ENCODE measurements at places on chromosomes 5 and 9.

DNA sequence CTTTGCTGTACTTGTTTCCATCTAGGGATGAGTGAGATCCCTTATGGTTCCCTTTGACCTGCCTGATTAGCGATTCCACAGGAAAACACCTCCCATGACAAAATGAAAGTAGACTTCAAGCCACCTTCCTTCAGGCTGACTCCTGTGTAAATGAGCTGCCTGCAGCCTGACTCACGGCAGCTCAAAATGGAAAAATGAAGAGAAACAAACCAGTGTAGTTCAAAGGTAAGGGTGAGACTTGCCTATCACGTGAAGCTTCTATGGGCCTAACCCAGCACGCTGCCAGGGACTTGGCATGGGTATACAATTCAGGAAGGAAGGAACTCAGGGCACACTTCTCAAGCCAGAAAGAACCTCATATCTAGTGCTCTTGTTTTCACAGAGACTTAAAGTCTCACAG, 110.1 kb upstream of the LRRTM2 start:
- DNase-seq: no peak

DNA sequence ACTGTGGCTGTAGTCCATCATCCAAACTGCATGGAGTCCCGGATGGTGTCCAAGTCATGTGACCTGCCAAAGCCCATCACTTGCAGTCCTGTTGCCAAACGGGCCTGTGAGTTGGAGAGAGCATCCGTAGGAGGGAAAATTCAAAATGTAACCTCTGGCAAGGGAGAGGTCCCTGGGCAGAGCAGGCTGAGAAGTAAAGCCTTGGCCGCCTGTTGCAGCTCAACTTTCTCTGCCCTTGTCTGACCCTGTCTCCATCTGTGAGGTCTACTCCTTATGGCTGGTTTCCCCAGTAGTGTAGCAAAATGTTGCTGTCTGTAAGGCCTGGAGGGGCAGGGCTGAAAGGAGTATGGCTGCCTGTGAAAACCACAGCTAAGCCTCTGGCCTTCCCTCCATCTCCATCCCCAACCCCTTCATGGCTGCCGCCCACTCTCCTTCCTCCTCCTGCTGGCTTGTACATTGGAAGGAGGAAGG, 163.5 kb downstream of the SEMA6A start:
- DNase-seq: no peak

GRCh38 chr9:33124751-33125381, 42.3 kb downstream of the B4GALT1 start:
- DNase-seq: no peak

- no peak for DNase-seq
Observed at GRCh38 chr5:22460189-22460588, 393.0 kb downstream of the CDH12 start.

DNA sequence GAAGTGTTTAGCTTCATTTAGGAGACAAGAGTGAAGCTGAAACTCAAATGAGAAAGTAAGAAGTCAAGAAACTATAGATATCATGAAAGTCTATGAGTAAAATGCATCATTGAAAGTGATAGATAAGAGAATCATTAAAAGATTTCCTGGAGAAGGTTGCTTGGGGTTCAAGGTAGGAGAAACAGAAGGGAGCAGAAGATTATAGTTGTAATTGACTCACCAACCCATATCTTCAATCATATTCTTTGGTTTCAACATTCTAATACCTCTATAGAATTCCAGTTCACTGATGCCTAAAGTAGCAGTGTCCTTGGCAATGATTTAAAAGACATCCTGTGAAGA, 365.7 kb upstream of the RIOK2 start:
- no peak for DNase-seq

GRCh38 chr5:138459311-138459933, 5.9 kb upstream of the EGR1 start:
- DNase-seq: peak; percentile 91

- DNase-seq: no peak
Observed at GRCh38 chr9:10633785-10634184, 21.0 kb upstream of the PTPRD start.

DNA sequence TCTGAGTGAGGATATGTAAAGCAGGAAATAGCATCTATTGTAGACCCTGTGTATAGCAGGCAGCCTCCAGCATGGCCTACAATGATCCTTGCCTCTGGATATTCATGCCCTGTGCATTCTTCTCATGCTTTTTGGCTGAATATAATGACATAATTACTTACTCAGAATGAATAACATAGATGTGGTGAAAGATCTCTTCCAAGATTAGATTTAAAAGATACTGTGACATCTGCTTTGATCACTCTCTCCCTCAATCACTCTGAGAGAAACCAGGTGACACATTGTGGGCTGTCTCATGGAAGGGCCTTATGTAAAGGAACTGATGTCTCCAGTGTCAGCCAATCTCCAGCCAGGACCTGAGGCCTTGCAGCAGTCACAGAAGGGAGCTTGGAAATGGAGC, 376.7 kb downstream of the DNAH5 start:
- no peak for DNase-seq

DNA sequence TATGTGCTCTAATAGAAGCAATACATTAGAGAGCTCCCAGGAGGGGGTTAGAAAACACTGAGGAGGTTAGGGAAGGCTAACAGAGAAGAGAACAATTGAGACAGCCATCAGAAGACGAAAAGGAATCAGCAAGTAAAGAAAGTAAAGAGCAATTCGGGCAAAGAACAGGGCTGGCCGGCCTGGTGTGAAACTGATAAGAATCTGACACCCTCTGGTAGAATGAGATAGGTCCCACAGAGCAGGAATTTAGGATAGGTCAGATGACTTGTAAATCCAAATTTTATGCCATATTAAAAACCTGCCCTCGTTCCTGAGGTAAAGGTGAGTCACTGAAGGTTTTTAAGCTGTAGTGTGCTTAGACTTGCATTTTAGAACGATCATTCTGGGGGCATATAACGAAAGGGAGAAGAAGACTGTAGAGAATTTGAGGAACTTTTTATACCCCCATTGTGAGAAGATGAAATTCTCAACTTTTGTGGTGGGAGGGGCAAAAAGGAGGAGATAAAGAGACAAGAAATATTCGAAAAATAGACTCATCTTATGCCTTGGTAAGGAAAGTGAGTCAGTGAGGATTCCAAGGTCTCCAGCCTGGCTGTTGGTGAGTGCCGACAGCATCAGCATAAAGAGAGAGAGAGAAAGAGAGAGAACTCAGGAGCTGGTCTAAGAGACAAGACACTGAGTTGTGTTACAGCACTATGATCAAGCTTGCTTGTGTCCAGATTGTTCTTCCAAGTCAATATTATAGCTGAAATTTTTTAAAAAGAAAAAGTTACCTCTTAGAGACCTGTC, 51.3 kb downstream of the TMEM167A start:
- no peak for DNase-seq

DNA sequence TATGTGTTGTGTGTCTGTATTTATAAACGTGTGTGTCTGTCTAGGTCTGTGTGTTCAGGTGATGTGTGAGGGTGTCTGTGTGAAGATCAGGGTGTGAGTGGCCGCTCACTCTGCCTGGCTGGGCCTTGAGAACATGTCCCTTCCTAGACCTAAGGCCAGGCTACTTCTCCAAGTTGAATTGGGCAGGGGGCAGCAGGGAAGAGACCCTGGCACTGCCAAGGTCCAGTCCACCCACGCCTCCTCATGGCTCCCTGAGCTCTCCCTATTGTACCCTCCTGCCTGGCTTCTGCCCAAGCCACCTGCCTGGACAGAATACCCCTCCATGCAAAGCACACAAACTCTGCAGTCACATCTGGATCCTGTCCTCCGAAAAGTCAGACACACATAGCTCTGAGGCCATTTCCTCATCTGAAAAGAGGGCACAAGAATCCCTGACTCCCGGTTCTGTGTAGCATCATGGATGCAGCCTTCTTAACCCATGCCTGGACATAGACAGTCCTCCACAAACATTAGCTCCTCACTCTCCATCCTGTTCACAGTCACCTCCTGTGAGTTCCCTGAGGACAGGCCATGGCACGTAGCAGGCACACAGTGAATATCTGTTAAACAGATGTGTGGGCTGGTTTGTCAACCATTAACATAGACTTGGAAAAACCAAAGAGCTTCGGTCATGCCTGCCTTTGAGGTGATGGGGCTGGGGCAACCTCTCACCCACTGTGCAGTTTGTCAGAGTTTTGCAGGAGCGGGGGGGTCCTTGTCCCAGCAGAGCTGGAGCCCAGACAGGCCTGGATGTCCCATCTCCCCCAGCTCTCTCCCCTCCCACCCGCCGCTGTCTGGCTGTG, 167.8 kb upstream of the MVB12B start:
- no peak for DNase-seq

DNA sequence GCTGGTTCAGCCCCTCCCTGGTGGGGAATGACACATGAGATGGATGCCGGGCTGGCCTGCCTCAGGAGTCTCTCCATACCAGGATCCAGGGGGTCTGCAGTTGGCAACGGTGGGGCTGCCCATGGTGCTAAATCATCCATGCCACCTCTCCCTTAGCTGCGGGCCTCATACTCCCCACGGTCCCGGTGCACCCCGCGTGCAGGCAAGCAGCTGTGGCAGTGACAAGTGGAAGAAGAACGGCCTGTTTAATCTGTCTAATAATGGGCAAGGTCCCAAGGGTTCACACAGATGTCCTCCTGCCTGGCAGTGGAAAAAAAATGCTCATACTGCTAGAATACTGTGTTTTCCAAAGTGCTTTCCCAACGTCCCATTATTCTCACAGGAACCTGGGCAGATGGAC, 196.9 kb upstream of the PANK3 start:
- DNase-seq: no peak

GRCh38 chr5:100546001-100546400, 10.8 kb downstream of the FAM174A start:
- DNase-seq: no peak

- DNase-seq: no peak
Observed at GRCh38 chr9:91073049-91073810, 271.6 kb downstream of the SYK start.

DNA sequence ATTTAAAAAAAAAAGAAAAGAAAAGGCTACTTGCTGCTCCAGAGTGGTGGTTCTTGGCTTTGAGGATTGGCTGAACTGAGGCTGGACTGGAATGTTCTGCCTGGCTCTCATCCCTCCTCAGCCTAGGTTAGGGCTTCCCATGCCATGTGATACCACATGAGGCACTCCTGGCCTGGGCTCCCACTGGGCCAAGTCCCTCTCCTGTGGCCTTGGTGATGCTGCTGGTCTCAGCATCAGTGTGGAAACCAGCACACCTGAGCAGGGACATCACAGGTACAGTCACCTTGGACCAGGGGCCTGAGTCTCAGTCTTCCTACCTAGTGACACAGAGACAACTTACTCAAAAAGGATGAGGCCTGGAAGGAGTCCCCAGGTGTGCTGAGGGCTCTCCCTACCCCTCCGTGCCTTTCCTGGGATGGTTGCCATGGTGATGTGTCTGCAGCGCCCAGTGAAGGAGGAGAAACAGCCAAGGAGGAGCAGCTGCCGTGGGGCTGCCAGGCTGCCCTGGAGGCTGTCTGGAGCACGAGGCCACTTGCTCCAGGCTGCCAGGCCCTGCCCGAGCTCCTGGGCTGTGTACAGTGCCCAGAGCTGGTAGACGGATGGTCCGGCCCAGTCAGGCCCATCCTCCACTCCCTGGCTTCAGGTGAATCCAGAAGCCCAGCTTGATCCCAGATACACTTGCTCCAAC, 71.0 kb downstream of the WNK2 start:
- DNase-seq: no peak

- DNase-seq: no peak
Observed at GRCh38 chr9:24035816-24036215, 209.8 kb upstream of the ELAVL2 start.

GRCh38 chr5:91225848-91226686, 157.1 kb downstream of the ARRDC3 start:
- DNase-seq: peak; percentile 70

DNA sequence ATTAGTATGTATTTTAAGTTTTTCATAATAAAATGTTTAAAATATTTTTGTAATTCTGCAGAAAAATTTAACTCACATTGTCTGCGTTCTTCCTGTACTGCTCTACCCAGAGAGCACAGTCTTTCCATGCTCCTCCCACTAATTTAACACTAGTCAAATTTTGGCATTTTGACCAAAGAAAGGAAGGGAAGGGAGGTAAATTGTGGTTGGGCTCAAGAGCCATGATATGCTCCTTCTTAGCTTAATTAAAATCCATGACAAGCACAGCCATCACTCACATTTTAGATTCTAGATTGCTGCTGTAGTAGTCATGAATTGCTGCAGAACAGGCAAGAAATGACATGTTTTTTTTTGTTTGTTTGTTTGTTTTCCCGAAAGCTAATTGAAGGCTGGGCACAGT, 98.4 kb downstream of the NLN start:
- DNase-seq: no peak

DNA sequence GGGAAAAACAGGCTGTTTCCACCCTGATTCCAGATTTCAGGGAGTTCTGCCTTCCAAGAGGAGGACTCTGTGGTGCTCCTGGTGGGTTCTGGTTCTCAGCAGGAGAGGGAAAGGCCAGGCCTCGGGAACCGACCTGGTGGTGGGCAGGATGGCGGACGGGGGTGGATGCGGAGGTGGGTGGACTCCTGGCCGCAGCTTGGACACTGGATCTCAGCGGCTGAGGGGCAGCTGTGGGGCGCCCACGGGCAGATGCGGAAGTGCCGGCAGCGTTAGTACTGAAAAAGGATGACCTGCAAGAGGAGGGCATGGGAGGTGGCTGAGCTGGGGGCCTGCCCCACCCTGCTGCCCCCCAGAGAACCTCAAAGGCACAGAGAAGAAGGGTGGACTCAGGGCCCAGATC, 24.3 kb downstream of the LHX6 start:
- DNase-seq: no peak

DNA sequence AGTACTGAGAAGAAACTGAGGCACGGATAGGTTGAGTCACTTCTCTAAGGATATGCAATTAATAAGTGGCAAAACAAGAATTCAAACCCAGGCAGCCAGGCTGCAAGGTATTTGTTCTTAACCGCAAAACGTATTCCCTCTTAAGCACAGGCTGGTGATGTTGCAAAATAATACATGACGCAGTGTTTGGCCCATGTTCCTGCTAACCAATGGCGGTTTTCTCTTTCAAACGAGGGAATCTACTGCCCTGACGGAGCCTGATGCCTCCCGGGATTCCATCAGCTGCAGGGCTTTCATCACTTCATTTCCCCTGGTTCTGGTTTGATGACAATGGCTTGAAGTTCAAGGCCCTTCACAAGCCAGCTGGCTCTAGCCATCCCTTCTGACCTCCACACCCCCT, 154.8 kb downstream of the SLIT3 start:
- DNase-seq: no peak

Measured in activated CD4-positive, alpha-beta T cell treated with anti-CD3 and anti-CD28 coated beads, Interleukin-2, amount 50 U/mL, for 48 hours (primary cell).